Stimulated activated CD4-positive, alpha-beta T cell treated with anti-CD3 and anti-CD28 coated beads, Interleukin-2, amount 100 ng/mL, for 4 hours (primary cell): ENCODE measurements at places on chromosomes 7 and 10.

- no peak for DNase-seq
Observed at GRCh38 chr10:93181271-93182048, 107.8 kb downstream of the CYP26A1 start.

DNA sequence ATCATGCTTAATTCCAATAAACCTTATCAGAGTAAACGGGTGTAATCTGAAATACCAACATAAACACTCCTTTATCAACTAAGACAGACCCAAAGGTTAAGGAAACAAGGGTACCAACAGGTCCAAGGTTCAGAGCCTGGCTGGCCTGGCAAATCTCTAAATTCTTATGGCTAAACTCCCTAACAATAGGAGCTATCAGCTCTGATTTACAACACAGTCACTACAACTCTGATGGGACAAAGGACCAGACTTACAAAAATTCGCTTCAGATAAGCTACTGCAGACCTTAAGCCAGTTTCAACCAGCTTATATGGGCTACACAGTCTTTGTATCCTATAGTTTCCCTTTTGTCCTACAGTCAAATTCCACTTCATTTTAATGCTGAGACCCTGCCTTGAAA, 381.9 kb downstream of the ZWINT start:
- DNase-seq = no peak

DNA sequence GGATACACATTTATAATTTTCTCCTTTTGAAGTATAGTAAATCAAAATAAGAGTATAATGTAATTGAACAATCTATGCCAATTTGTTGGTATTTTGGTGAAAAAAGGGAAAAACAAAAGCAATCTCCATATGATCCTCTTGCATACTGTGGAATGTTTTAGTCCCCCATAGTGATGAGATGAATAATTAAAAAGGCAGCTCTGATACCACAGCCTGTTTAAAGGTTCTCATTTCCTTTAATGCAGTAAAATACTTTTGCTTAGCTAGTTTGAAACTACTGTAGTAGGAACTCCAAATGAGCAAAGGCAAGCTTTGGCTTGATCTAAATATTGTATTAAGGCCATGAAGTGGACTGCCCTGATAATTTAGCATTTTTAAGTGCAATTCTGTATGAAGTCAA, 77.6 kb downstream of the VTI1A start:
- no peak for DNase-seq

DNA sequence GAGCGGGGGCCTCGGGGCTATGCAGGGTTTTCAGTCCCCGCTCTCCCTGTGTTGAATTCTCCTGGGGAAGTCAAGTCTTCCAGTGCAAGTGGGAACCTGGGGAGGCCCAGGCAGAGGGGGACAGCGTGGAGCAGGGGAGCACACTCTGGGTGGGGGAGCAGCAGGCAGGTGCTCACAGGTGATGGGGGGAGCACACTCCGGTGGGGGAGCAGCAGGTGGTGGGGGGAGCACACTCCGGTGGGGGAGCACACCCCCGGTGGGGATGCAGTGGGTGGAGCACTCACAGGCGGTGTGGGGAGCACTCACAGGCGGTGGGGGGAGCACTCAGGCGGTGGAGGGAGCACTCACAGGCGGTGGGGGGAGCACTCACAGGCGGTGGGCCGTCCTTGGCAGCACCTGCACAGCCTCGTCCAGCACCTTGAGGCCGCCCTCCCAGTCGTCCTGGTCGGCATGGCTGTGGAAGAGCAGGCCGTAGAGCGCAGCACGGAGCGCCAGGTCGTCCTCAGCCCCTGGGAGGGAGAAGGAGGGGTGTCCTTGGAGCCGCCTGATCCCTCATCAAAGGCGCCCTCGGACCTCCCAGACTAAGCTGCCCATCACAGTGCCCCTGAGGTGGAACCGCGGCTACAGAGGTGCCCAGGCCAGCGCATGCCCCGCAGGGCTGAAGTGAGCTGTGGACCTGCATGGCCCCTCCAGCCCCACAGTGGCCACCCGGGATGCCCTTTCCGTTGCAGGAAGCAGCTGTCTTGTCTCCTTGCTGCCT, 56.7 kb downstream of the CFAP46 start:
- DNase-seq = no peak

DNA sequence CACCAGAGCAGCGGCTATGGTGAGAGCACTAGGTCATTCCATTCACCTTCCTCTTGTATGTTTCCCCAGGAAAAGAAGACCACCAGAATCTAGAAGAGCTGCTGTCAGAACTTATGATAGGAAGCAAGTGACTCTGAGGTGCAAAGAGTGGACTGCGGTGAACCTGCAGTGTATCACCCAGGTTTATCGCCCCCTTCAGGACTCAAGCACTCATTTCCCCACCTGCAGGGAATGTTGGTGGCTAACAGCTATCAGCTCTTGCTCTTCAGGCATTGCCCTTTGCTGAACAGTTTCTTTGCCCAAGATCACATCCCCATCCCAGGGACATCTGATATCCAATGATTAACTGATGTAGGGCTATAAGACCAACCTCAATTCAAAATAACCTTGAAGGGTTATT, 66.3 kb upstream of the IL6 start:
- DNase-seq = no peak

GRCh38 chr10:131165092-131165491, 146.4 kb downstream of the TCERG1L start:
- DNase-seq = no peak

DNA sequence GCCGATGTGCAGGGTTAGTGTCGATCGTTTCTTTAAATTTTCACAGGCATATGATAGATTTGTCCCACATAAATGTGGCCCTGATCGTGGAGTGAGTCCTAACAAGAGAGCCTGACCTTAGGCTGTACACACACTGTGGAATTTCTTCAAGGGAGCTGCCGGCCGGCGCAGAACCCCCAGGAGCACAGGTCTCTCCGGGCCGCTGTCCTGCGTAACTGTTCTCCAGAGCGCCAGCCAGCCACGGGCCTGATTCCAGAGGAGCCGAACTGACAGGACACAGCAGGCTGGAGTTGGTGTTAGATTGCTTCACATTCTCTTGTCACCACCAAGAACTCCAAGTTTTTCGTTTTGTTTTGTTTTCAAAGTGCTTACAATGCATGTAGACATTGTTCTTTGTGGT, 37.3 kb downstream of the SHH start:
- no peak for DNase-seq

- no peak for DNase-seq
Observed at GRCh38 chr7:51249187-51249945, 67.2 kb downstream of the COBL start.

GRCh38 chr7:99990460-99990852, 14.6 kb upstream of the AZGP1 start:
- DNase-seq = no peak

DNA sequence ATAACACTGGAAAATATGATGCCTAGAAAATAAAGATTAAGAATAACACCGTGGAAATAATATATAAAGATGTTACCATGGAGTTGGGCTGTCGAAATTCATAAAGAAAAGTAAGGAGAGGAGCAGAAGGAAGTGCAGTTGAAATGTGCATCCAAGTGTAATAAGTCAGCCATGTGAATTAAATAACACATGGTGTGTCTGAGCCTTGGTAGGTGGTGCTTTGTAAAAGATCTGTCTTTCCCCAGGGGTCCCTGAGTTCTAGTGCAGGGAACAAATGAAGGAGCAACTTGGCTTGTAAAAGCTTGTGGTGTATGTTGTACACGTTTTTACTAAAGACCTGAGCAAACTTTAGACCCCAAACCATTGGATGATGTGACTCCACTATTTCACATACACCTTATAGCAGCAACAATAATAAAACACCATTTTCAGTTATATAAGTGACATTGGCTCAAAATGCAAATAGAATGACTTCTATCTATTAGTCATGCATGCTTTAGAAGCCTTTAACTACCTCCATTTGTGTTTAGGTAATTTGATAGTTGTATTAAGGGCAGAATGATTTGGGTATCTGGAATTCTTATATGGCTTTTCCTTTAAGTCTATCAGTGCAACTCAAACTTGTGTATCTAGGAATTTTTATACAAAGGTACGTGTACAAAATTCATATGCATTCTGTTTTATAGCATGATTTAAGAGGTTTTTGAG, 11.3 kb downstream of the STARD3NL start:
- DNase-seq = no peak

DNA sequence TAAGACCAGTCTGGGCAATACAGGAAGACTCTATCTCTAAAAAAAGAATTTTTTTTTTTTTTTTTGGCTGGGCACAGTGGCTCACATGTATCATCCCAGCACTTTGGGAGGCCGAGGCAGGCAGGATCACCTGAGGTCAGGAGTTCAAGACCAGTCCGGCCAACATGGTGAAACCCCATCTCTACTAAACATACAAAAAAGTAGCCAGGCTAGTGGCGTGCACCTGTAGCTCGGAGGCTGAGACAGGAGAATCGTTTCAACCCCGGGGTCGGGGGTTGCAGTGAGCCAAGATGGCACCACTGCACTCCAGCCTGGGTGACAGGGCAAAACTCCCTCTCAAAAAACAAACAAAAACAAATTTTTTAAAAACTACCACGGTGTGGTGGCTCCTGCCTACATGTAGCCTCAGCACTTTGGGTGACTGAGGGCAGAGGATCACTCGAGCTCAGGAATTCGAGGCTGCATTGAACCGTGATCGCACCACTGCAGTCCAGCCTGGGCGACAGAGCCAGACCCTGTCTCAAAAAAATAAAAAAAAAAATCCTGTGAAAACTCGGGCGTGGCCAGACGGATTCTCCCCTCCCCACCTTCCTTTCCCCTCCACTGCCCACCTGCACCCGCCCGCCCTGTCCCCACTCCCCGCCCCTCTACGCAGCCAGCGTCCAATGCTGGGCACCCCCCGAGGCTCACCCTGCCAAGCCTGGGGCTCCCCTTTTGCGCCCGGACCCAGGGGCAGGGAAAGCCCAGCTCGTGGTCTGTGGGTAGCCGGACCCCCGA, 745 bp upstream of the ORAI2 start:
- no peak for DNase-seq

- DNase-seq = no peak
Observed at GRCh38 chr10:46240684-46241565, 45.9 kb upstream of the ANTXRL start.

GRCh38 chr10:17001961-17002749, 127.5 kb downstream of the CUBN start:
- no peak for DNase-seq

GRCh38 chr7:129227646-129228578, 3.1 kb downstream of the AHCYL2 start:
- DNase-seq = no peak

- DNase-seq = no peak
Observed at GRCh38 chr7:143901332-143901667, 676 bp downstream of the TCAF1 start.

GRCh38 chr7:149130572-149131198, 4.6 kb upstream of the ZNF425 start:
- no peak for DNase-seq

GRCh38 chr7:26865094-26865388, 651 bp upstream of the SKAP2 start:
- no peak for DNase-seq

DNA sequence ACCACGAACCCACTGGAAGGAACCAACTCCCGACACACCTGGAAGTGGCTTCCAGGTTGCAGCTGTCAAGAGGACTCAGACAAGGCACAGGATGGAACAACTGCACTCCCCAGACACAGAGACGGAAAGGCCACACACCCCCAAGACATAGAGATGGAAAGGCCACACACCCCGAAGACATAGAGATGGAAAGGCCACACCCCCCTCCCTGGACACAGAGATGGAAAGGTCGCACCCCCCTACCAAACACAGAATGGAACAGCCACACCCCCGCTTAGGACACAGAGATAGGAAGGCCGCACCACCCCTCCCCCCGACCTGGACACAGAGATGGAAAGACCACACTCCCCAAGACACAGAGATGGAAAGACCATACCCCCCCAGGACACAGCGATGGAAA, 7.6 kb downstream of the ZNF511 start:
- no peak for DNase-seq
